ENCODE measurements at places on chromosomes 5 and 9. TPM values are rescaled to one million over a fixed set of nuclear protein-coding genes. Genes with fewer than 3 reads are reported as not detected.

DNA sequence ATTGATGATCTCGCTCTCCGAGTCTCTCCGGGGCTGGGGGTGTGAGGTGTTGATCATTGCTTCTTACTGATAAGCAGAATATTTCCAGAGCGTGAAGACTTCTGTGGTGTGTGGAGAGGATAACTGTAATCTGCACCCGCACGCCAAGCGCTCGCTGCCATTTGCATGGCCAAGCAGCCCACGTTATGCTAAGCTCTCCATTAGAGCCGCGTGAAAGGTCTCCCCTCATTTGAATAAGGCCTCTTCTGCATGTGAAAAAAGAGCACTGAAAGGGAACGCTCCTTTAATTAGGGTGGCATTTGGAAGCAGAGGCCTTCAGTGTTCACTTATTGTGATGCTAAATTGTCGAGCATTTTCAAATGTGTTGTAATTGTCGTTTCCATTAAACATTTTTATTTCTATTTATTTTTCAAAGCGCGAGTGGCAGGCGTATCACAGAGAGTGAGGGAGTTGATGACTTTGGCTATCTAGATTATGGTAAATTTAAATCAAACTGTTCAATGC is 163.6 kb upstream of the IRX2 start:
- DNase-seq: no peak

The NADK2 gene
- polyA plus RNA-seq: 51.0 TPM

DNA sequence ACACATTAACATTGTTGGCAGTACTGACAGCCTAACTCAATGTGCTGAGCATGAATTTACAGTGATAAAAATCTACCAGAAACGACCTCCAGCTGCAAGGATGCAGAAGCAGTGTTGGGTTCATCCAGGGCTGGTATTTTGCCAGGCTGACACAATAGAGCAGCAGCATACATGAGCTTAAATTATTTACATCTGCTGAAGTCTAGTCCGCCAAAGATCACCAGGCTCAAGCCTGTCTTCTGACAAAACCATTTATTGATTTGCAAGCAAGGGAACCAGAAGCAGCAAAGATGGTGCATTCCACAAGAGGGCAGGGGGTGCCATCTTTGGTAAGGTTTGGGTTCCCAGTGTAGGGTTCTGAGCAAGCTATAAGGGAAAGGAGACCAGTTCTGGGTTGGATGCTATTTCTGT is 8.7 kb upstream of the C5orf34 start:
- DNase-seq: no peak

DNA sequence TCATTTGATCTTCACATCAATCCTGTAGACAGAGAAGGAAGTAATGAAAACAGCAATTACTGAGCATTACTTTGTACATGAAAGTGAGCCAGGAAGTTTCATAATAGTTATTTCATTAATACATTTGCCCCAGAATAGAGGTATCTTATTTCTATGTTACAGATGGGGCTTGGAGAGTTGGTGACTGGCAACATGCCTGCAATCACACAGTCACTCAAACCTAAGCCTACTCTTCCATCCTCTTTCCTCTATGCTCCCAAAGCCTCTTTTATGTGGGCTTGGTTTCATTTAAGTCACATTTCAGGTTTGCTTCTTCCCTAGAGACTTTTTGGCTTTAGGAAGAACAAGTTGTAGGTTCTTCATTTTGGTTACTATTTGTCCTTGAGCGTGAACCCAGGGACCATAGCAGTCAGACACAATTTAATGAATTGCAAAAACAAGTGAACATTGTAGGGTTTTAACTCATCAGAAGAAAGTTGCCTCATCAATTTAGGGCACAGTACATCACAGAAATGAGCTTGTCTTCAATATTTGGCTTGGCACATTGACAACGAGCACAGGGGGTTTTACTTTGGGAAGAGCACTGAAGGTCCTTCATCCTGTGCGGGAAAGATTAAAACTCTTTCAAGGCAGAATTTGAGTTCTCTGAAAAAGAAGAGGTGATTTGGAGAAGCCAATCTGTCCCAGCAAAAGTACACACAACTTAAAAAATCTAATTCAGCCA is 381.1 kb downstream of the TMEM38B start:
- DNase-seq: no peak

The TAF11L5 gene
- not detected for polyA plus RNA-seq

DNA sequence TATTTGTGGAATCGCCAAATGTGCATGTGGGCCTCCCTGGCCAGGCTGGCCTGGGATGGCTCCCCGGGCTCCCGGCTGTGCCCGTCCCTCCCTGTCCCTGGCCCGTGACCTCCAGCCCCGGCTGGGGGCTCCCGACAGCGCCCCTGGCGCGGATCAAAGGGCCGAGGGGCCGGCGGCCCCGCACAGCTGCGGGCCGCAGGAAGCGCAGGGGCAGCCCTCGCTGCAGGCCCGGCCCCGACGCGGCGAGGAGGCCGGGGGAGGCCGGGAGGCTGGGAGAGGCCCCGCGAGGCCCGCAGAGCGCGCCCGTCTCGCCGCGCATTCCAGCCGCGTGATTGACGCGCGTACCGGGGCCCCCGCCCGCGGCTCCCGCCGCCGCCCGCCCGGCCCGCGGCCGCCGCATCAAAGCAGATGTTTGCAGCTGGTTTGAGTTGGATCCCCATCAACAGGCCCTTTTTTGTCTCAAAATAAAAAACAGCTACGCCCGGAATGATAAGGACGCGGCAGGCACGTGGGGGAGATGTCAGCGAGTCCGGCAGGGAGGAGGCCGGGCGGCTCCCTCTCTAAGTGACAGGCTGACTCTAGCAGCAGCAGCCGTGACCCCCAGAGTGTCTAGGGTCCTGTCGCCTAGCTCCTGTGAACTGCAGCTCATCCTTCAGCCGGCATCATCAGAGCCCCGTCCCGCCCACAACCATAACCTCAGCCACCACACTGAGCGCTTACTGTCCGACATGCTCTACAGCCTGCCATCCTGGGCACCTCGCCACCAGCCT is 69.4 kb downstream of the LMX1B start:
- no peak for DNase-seq

- DNase-seq: no peak
These were observed 96.3 kb downstream of the CFAP95 start for GRCh38 chr9:69916950-69917349.

DNA sequence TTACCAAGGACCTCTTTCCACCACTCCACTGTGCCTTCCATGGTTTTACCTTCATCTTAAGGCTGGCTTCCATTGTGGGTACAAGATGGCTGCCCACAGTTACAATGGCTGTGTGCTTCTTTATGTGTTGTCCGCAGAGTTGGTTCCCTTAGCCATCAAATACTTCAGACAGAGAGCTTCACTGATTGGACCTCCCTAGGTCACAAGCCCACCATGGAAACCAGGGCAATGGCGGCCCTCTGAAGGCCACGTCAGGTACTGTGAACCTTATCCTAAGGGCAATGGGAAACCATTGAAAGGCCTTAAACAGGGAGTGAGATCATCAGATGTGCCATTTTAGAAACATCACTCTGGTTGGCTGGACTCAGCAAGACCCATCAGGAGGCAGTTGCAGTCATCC is 2.9 kb upstream of the ARHGEF39 start:
- DNase-seq: no peak

GRCh38 chr9:71285191-71285656 is 163.8 kb upstream of the TRPM3 start:
- DNase-seq: peak; percentile 63

- DNase-seq: no peak
These were observed 14.8 kb upstream of the IQGAP2 start for GRCh38 chr5:76388236-76388635.

DNA sequence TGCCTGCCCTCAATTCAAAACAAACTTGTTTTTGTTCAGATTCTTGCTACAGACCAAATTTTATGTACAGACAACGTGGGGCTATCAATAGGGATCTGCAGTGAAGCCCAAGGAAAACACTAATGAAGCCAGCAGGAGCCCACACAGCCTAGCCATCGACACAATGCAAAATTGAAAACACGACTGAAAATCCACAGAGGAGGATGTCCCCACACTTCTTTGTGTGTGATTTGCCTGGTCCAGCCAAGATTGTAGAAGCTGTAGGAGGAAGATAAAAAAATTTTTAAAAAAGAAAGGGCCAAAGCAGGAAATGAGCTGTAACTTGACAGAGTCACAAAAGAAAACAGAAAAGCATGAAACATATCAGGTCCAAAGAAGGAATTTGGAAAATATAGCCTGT is 34.8 kb downstream of the HTR4 start:
- no peak for DNase-seq

The PLAC8L1 gene
- 1.0 TPM for polyA plus RNA-seq

The MED27 gene
- polyA plus RNA-seq: 24.7 TPM

DNA sequence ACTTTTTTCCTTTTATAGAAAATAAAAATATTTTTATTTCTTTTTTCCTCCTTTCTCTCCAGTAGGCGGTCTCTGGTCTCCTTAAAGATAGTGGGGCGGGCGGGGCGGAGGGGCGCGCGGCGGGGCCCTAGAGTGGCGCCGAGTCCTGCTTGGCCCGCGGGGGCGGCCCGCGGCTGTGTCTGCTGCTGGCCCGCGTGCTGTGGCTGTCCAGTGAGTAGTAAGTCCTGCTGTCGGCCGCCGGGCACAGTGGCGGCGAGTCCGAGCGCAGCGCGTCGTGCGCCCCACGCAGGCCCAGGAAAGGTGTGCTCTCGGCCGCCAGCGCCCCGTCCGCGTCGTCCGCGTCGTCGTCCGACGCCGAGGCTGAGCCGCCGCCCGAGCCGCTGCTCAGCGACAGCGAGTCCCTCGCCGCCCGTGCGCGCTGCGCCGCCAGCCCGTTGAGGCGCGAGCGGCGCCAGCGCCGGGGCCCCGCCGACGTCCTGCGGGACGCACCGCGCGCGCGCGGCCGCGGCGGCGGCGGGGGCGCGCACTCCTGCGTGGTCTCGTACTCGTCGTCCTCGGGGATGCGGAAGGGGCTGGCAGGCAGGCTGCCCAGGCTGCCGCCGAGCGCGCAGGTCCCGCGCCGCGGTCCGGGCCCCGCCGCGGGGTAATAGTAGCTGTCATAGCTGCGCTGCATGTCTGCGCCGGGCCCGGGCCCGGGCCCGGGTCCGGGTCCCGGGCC is 52.3 kb downstream of the PSD2 start:
- DNase-seq: peak; percentile 50

DNA sequence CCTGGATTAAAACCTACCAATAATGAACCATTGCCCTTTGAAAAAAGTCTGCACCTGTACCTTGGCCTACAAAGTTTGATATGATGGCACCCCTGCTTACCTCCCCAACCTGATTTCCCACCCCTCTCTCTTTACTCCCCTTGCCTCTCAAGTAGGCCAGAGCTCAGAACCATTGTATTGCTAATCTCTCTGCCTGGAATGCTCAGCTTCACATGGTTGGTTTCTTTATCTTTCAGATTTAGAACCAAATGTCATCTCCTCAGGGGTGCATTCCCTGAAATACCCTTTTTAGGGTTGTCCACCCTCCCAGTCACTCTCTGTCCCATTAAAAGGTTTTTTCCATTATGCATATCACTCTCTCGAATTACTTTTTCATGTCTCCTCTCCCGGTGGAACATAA is 116.6 kb upstream of the VCAN start:
- DNase-seq: no peak

The SLC9A3 gene
- 42.2 TPM for polyA plus RNA-seq

GRCh38 chr9:118281772-118282171 is 577.6 kb downstream of the TLR4 start:
- DNase-seq: no peak

GRCh38 chr5:63164838-63165535 is 586.4 kb downstream of the LRRC70 start:
- DNase-seq: no peak

DNA sequence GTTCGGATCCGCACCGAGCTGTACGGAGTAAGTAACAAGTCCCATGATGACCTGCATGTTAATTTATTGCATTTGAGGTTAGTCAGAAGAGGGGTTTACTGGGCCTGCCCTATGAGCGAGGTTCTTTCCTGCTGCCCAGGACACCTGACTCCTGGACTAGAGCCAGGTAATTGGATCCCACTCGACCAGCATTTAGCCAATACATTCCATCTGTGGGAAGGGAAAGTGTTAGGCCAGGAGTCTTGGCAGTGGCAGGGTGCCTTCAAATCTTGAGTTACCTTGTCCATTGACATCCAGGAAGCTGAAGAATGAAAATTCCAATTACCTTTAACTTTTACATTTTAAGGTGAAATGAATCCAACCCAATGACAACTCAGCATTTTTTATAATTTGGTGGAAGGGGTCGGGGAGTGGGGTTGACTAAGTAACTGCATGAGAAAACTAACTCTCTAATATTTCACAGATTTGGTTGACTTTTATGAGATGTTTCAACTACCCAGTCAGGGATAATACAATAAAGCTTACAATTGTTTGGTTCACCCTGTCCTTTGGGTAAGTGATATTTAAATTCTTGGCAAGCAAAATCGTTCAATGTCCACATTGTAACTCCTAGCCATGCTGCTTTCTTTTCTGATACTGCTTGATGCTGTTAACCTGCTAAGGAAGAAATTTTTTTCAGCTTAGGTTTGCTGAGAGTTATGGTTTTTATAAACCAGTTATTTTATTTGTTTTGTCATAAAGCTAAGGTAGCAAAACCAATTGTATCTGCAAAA is 111.6 kb upstream of the IQGAP2 start:
- DNase-seq: no peak
